ENCODE measurements at places on chromosomes 12 and 14.
A peak's percentile ranks its signal among the peaks of the same experiment; 100 is the strongest.

GRCh38 chr12:12333407-12334366 is 16.4 kb downstream of the MANSC1 start:
- no peak for DNase-seq

- DNase-seq = no peak
Observed at GRCh38 chr12:77392467-77393088, 327.2 kb upstream of the E2F7 start.

DNA sequence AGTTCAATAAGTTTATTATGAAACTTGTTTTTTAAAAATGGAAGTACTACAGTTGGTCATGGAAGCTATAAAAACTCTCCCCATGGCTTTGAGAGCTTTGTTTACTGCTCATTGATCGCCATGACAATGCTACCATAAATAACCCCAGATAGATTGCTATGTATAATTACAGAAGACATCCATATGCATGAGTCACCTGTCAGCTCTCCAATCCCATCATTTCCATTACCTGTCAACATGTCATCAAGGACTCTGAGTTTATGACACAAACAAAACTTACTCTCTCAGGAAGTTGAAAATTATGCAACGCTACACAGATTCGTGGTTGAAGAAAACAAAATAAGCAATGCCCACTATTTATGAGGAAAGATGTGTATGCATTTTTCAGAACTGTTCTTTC is 144.4 kb downstream of the SEC23A start:
- DNase-seq = no peak

DNA sequence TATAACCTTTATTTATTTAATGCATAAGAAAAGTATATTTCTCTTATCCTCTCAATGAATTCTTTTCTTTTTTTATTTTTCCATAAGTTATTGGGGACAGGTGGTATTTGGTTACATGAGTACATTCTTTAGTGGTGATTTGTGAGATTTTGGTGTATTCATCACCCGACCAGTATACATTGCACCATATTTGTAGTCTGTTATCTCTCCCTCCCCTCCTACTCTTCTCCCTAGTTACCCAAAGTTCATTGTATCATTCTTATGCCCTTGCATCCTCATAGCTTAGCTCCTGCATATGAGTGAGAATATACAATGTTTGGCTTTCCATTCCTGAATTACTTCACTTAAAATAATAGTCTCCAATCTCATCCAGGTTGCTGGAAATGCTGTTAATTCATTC is 1900.0 kb upstream of the SEL1L start:
- no peak for DNase-seq

- no peak for DNase-seq
Observed at GRCh38 chr12:47534695-47535094, 171.1 kb downstream of the RPAP3 start.

DNA sequence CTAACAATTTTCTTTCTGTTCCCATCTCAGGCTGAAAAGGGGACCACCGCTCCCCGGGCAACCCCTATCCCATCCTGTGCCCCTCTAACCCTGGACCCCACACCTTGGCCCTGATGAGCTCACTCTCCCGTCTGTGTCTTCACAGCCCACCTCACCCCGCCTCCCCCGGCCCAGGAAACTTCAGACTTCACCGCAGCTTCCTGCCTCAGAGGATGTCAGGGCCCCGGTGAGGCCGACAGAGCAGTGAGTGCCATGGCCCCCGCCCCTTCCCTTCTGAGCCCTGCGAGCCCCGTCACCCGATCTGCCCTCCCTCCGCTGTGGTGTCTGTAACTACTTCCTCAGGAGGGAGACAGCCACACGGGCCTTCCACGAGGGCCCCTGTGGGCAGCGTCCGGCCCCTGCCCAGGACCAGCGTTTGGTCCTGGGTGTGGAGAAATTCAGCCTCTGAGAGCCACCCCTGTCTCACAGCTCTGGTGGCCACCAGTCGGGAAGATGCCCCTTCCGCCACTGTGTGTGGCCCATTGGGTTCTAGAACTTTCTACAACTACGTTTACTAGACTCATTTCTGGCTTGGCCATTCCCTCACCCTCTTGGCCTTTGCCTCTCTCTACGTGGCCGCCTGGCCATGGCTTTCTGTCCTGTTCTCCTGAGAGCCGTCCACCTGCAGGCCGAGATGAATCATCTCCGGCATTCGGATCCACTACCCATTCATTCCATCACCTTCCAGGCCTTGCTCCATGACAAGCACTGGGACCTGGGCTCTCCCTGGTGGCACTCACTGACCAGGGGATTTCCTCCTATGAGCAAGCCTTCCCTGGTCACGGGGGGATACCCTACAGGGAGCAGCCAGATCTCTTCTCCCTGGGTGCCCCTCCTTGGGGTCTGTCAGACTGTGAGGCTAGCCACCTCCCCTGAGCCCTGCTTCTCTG is 3.4 kb downstream of the RHOF start:
- peak; percentile 92 for DNase-seq

DNA sequence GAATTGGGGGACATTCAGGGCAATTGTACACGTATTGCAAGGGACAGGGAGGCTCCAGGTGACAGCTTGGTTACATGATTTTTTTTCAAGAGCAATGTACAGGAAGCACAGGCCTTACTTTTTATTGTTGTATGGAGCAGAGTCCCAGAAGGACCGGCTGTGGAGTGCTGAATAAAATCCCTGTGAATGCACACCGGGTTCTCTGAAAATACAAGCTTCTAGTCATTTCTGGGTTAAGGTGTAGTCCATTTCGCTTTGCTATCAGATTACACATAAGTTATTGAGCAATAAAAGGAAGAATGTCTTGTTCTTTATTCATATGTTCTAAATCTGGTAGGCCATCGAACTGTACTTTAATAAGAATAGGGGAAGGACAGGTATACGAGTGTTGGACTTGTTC is 52.2 kb downstream of the PDE3A start:
- no peak for DNase-seq

- DNase-seq = no peak
Observed at GRCh38 chr12:66235626-66236281, 46.7 kb downstream of the IRAK3 start.

DNA sequence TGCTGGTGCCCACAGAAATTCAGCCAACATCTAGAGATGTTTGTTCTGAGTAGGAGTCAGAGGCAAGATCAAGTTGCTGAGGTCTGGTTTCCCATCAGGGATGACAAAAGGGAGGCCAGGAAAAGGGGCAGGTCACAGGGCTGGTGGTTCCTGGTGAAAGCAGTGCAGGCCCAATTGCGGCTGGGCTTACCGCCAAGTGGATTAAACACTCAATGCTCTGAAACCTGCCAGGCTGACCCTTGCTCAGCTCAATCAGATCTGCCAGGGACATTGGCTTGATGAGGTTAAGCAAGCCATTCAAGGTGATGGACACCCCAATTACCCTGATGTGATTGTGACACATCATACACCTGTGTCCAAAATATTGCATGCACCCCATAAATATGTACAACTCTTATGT is 5.5 kb upstream of the OAS1 start:
- no peak for DNase-seq

DNA sequence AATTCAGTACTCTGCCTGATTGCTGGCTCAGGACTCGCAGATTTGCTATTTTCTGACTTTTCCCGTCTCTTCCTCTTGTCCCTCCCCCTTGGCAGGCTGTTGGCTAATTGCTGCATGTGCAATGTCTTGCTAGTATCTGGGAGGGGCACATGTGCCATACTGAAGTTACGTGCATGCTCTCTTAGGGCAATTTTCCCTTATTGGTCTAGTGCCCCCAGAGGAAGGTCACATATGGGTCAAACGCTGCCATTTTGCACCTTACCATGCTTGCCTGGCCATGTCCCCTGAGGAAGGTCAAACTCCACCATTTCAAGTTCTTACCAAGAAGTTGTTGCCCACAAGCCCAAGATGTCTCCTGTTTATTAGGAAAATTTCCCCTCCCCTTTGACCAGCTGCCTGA is 13.9 kb upstream of the ERC1 start:
- DNase-seq = no peak

GRCh38 chr12:69671597-69671996 is 27.5 kb downstream of the BEST3 start:
- no peak for DNase-seq

DNA sequence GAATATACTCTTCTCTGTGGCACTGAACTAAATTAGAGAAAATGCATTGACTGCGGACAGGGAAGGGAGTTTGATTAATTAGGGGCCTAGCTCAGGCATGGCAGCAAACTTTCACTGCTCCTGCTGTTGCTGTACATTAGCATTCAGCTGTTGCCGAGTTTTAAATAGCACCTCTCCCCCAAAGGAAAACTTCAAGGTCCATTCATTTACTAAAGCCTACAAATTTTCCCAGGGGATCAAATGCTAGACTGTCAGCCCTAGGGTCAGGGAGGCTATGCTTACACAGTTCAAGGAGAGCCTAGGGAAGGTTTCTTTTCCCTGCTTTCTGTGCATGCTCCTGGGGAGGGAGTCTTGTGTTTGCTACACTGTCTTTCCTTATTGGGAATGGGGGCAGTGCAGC is 60.0 kb upstream of the GZMB start:
- DNase-seq = no peak

- DNase-seq = peak; percentile 73
Observed at GRCh38 chr12:119183942-119184695, 5.4 kb downstream of the HSPB8 start.

DNA sequence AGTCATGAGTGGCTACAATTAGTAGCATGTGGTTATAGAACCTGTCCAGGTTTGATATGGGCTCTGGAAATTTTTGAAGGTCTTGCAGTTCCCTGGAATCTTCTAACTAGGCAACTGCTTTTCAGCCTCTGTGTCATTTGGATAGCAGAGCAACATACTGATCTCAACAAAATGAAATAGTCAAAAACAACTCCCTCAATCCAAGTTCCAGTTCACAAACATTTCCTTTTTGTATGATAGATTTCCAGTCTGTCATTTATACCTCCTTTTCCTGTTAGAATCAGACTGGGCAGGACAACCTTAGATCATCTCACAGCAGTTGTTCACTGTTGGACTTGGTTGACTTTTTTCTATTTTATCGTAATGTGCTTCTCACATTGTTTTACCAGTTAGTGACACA is 442.1 kb upstream of the PDE3A start:
- DNase-seq = no peak

DNA sequence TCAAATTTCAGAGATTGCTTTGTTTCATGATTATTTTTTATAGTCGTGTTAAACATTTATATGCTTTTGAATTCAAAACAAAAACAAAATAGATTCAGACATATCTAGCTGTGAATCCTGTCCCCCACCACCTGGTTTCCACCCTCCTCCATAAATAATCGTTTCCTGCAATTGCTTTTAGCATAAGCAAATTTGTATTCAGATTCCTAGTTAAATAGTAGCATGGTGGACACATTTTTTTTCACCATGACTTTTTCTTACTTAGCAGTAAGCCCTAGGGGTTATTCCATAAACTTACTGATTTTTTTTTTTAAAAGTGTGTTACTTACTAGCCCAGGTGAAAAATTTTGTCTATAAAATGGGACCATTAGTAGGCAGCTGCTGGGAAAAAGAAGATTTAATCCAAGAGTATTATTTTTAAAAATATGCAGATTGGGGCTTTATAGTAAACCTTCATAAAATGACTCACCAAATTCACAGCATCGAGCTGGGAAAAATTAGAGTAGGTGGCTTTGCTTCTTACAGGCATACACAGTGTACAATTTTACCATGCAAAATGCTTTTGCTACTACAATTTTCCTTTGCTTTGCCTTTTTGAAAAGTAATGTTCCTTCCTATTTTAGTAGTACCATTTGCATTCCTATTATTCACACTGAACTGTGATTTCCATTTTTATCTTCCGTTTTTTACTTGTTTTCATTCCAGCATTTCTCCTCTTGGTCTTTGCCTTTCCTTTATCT is 117.8 kb downstream of the BTG1 start:
- DNase-seq = no peak

- DNase-seq = no peak
Observed at GRCh38 chr12:2548081-2548480, 246.7 kb upstream of the FKBP4 start.

DNA sequence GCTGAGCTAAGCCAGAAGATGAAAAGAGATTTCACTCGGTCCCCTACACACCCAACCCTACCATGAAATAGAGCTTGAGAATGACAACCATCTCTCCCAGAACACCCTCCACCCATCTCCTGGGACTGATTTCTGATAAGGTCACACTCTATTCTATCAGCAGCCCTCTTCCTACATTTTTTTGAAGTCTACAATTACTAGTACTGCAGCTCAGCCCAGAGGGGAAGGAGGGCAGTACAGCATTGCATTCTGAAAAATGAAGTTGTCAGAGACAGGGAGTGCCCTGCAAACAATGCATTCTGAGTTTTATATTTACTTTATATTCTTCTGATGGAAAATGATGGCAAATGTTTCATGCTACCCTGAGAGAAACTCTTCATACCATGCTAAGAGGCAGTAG is 318.5 kb downstream of the BCAT1 start:
- no peak for DNase-seq

- peak; percentile 43 for DNase-seq
Observed at GRCh38 chr12:52390739-52391617, 5.5 kb upstream of the KRT84 start.

- DNase-seq = peak; percentile 15
Observed at GRCh38 chr14:103093856-103094405, 594 bp upstream of the EXOC3L4 start.

DNA sequence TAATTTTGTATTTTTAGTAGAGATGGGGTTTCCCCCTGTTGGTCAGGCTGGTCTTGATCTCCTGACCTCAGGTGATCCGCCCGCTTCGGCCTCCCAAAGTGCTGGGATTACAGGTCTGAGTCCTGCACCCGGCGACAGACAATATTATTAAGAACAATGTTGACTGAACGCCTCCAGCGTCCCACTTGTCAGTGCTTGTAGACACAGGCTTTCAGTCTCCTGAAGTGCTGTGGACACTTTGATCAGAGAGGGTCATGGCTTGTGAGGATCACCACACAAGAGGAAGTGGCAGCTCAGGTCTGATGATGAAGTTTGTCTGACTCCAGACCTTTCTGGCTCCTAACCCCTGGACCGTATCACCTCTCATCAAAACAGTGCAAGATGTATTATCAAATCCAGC is 114.6 kb downstream of the CHST11 start:
- DNase-seq = no peak

DNA sequence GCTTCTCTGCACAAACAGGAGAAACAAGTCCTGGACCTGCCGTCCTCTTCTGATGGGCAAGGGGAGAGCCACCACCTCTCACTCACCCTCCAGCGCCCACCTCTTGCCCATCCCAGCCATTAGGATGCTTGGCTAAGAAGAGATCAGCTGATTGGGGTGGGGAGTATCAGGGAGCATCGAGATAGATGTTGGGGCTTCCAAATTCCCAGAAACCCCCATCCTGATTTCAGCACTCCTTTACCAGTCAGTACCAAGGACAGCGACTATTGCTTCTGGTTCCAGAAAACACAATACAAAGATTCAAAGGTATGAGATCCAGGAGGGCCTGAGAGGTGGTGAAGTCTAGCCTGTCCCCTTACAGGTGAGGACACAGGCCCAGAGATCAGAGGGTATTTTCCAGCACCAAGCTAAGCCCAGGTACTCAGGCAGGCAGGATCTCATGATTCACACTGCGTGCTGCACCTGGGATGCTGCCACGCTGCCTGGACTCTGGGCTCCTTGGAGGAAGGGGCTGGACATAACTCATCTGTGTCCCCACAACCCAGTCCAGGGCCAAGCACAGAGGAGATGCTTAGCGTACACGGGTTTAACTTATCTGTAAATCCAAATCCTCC is 76.6 kb downstream of the TUNAR start:
- no peak for DNase-seq

All from Right ventricle myocardium inferior (tissue), 1 donor.